Hippocampal formation (tissue), 2 donors: ENCODE measurements at places on chromosomes 12 and 14.

DNA sequence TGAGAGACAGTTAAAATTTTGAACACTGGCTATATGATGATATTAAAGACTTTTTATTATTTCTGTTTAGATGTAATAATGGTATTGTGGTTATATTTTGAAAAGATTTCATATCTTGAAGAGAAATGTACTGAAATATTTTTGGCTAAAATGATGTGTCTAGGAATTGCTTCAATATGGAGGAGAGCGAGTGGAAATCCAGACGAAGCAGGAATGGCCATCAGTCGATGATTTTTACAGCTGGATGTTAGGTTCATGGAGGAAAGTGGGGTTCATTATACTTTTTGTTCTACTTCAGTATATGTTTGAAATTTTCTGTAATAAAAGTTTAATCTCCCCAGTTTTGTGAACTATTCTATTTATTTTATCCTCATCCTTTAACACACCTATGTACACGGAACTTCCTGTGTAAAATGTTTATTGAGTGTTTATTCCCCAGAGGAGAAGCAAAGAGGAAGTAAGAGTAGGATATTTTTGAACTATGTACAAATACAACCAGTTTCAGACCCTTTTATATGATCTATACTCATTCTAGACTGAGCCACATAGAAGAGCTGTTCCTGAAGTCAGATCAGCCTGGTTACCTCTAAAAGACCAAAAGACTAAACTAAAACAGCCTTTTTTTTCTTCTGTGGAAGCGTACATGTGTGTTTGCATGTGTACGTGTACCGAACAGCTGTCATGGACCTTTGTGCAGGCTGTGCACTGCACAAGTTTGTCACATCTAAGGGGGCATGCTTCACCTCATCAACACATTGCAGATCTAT lies 211.0 kb upstream of the NUDT4 start:
- no peak for DNase-seq

- DNase-seq, result no peak
Measured at GRCh38 chr14:101027291-101027690, 123.8 kb upstream of the RTL1 start.

DNA sequence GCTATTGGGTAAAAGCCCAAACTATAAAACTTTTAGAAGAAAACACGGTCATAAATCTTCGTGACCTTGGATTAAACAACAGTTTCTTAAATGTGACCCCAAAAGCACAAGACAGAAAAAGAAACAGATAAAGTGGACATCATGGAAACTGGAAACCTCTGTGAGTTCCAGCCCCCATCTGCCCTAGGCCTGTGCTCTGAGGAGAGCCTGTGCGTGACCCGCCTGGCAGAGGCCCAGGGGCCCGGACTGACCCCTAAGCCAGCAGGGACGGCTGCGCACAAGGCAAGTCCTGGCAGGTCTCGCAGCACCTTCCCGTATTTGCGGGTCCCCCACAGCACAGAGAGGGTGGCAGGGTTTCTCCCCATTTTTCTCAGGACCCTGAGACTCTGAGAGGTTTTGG lies 76.0 kb downstream of the CHGA start:
- DNase-seq, result no peak

DNA sequence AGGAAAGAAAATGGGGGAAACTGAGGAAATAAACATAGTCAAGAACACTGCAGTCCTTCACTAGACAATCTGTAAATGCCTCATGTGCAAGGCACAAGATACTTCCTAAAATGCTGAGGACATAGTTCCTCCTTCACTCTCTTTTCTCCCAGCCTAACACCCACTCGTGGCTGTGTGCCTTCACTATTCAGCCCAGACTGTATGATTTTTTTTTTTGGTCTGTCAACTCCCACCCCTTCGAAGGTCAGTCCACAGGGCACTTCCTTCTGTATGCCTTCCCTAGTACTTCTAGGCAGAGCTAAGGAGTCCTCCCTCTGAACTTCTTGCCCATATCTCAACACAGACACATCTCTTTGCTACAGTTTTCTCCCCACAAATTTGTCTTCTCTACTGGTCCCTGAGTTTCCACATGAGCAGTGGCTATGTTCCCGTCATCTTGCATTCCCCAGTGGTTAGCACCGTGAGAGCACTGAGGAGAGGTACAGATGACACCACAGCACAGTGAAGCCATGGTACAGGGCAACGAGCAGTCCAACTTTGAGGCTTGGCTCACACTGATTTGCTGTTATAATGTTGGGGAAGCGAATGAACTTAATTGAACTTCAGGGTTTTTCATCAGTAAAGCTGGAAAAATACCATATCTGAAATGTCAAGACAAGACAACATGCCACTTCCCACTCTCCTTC lies 24.1 kb upstream of the SYCP3 start:
- DNase-seq, result no peak

GRCh38 chr12:63782466-63782865 lies 2.8 kb downstream of the RXYLT1 start:
- DNase-seq, result no peak

GRCh38 chr12:5623411-5623810 lies 191.5 kb downstream of the NTF3 start:
- no peak for DNase-seq

GRCh38 chr12:1373901-1374735 lies 220.3 kb downstream of the FBXL14 start:
- DNase-seq, result no peak

- DNase-seq, result peak; percentile 78
Measured at GRCh38 chr12:106226884-106227640, 20.8 kb downstream of the CKAP4 start.

- peak; percentile 68 for DNase-seq
Measured at GRCh38 chr12:120100630-120101029, 15.9 kb downstream of the RAB35 start.

- DNase-seq, result no peak
Measured at GRCh38 chr12:105977652-105978051, 161.1 kb downstream of the NUAK1 start.

GRCh38 chr14:98323836-98324235 lies 948.2 kb downstream of the BCL11B start:
- DNase-seq, result no peak

GRCh38 chr12:55829967-55830600 lies 697 bp upstream of the DNAJC14 start:
- peak; percentile 77 for DNase-seq

DNA sequence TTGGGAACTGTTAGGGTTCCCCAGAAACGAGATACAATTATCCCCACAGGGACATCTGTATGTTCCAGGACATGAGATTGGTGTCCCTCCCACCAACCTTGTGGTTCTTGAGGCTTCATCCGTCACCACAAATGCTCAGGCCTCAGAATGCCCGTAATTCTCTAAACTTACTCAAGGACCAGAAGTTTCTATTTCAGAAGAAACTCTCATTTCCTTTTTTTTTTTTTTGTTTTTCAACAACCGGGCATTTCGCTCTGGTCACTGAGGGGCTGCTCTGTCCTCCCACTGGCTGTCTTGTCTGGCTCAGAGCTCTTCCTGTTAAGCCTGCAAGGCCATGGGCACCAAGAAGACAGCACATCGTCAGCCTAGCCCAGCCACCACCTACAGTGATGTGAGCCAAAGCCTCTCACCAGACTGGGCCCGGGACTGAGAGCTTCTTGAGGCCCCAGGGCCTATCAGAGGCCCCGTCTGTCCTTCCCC lies 36.2 kb downstream of the VDR start:
- no peak for DNase-seq

DNA sequence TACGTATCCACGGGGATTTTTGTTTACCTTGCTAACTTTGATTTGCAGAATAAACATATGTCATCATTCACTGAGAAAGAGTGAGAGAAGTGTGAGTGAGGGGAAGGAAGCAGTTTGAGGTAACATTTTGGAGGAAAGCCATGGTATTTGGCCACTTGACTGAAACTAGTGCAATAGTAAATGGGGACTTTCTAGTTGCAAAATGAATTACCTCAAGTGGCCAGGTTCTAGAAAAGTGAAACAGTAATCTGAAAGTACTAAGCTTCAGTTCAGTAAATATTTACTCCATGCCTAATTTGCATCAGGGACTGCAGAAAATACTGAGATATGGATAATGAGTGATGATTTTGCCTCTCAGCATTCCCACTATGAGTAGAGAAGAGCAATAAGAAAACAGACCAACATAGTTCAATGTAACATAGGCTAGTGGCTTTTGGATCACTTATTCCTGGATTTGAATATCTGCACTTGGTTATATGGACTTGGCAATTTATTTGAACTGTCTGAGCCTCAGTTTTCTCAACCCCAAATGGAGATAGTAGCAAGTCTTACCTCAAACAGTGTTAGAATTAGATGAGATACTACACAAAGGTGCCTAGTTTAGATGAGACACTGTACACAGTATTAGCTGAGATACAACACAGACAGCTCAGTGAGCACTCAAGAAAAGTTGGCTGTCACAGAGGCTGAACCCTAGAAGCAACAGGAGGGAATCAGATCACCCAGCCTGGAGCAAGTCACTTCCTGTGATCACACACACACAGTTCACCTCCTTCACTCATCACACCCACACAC lies 439.1 kb downstream of the NPAS3 start:
- DNase-seq, result no peak

DNA sequence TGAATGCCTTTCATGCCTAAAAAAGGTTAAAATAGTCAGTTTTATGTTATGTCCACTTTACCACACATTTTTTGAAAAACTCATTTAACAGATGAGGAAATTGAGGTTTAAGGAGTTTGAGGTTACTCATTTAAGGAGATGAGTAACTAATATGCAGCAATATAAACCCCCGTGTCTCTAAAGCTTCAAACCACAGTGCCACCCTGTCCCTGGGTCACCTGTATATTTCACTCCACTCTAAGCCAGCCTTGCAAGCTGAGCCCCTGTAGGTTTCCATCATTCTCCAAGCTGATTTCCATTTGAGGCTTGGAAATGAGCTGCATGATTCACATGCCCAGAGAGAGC lies 64.4 kb downstream of the NUAK1 start:
- no peak for DNase-seq

- DNase-seq, result no peak
Measured at GRCh38 chr12:4802841-4803240, 82.6 kb downstream of the GALNT8 start.

GRCh38 chr12:63808631-63809030 lies 28.9 kb downstream of the RXYLT1 start:
- no peak for DNase-seq

DNA sequence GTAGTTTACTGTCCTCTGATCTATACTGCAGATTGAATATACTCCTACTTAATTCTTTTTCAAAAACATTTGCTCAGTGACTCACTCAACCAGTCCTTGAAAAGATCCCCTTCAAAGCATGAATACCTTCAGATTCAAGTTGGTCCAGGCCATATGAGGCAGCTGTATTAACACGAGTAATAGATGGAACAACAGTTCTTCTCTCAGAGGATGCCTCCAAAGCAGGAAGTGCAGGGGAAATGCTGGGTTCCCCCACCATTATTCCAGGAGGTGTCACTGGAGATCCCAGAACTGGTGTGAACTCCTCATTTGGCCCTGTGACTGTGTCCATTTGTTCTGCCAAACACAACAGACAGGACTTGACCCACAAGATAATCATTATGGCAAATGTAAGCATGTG lies 20.6 kb downstream of the ARMH4 start:
- DNase-seq, result no peak

DNA sequence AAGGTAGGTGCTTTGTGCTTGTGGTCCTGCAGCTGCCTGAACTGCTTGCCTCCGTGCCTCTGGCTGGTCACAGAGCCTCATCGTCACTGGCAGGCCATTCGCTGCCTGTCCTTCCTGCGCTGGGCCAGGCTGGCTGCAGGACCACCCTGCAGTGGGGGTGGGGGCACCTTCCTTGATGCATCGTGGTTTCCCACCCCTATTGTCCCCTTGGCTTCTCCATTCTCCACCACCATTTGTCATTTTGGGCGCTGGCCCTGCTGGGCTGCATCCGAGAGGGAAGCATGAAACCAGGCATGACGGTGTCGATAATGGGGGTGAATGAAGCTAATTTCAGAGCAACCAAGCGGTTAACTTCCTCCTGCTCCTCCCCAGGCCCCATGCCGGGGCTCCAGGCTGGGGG lies 127.7 kb downstream of the NRXN3 start:
- DNase-seq, result no peak

- DNase-seq, result no peak
Measured at GRCh38 chr14:100873096-100873482, 30.4 kb downstream of the RTL1 start.

DNA sequence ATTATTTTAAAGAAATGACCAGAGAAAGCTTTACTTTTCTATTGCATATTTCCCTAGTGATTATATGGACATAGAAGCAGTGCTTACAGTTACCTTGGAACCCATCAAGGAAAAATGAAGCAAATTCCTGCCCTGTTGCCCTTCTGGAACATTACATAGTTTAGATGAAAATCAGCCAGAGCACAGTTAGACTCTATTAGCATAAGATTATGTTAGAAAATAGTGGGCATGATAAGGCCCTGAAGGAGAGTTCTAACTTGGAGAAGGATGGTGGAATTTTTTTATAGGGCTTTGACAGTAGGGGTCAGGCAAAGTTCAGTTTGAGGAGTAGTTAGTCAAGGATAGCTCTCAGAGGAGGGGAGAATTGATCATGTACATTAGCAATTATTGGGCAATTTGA lies 74.3 kb downstream of the FUT8 start:
- DNase-seq, result no peak

GRCh38 chr14:37114002-37114401 lies 58.4 kb downstream of the SLC25A21 start:
- no peak for DNase-seq

DNA sequence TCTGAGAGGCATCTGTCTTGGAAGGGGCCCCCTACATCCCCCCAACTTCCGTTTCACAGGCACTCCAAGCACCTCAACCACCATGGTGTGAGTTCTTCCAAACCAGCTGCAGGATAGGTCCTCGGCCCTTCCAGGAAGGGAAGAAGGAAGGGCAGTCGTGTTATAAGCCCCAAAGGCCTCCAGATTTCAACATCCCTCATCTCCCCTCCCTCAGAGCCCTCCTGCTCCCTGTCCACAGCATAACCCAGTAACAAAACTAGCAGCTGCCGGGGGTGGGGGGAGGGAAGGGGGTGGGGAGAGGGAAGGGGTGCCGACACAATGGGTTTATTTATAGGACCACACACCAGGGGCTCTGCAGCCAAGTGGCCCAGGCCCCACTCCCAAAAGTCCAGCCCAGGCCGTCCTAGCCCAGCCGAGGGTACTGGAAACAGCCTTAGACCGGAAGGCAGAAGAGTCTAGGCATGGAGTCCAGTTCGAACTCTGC lies 18.3 kb downstream of the NCKAP5L start:
- peak; percentile 28 for DNase-seq

GRCh38 chr12:46300910-46301309 lies 32.1 kb upstream of the SLC38A1 start:
- no peak for DNase-seq

DNA sequence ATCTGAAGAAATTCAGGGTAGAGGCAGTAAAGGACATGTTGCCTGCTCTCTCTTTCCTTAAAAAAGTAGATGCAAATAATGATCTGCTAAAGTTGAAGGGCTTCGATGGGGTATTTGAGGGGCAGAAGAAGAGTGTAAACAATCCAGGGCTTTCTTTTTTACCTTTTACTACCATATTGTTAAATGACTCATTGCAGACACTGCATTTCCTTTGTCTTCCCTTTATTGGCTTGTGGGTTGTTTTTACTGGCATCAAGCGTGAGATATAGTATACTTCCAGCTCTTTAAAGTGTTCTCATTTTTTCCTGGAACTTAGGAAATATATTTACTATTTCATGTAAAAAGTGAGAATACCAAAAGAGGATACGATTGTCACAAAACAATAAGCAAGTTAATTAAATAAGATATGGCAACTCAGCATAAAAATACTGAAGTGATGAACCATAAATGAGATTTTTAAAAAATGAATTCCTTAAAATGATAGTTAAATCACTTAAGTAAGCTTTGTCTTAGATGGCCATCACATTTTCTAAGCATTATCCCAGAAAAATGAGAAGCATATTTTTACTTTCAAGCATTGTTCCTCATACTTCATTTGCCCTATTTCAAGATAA lies 72.3 kb upstream of the KRAS start:
- DNase-seq, result no peak
